CD4-positive, alpha-beta T cell treated with Interleukin-1 beta for 1 hour (primary cell): ENCODE measurements at places on chromosomes 7 and 10.

DNA sequence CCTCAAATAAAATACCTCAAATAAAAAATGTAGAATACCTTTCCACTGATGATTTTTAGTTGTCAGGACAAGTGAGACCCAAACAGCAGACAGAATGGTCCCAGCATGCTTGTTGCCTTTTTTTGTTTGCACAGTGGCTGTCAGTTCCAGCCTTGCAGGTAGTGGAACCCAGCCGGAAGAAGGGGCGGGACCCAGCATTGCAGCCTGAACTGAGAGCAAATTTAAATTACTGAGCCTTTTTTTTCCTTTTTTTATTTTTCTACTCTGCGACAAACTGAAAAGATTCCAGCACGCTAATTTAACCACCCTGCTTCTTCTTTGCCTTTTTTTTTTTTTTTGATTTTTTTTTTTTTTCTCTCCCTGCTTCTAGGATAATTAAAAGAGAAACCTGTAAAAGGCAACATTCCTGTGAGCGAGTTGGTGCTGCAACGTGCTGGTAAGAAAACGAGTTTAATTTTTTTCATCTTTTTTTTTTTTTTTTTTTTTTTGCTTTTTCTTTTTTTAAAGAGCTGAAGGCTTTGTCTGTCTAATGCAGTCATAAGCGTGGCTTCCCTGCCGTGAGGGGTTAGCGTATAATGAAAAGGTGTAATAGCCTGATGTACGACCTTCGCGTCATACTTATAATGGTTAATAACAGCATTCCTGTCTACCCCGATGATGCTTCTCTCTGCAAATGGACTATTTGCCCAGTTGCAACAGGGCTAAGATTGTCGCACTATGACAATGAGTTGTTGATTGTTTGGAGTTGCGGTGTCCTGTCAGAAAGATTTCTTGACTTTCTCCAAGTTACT is 555.3 kb upstream of the CELF2 start:
- DNase-seq = no peak

- no peak for DNase-seq
Observed at GRCh38 chr7:82362129-82362706, 81.4 kb downstream of the CACNA2D1 start.

- no peak for DNase-seq
Observed at GRCh38 chr7:22936246-22936645, 77.7 kb downstream of the HYCC1 start.

DNA sequence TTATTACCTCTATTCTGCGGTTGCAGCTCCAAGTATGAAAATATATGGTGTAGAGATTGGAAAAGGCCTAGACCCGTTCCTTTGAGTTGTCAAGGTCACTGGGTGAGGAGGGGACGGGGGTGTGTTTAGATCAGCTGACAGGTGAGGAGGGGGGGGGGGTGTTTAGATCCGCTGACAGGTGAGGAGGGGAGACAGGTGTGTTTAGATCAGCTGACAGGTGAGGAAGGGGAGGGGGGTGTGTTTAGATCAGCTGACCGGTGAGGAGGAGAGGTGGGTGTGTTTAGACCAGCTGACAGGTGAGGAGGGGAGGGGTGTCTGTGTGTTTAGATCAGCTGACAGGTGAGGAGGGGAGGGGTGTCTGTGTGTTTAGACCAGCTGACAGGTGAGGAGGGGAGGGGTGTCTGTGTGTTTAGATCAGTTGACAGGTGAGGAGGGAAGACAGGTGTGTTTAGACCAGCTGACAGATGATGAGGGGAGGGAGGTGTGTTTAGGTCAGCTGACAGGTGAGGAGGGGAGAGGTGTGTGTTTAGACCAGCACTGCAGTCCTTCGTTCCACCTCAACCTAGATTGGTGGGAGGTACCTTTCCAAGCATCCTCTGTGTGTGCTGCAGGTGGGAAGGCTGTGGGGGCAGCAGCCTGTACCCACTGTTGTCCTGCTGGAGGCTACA is 655.0 kb upstream of the ADARB2 start:
- DNase-seq = no peak

DNA sequence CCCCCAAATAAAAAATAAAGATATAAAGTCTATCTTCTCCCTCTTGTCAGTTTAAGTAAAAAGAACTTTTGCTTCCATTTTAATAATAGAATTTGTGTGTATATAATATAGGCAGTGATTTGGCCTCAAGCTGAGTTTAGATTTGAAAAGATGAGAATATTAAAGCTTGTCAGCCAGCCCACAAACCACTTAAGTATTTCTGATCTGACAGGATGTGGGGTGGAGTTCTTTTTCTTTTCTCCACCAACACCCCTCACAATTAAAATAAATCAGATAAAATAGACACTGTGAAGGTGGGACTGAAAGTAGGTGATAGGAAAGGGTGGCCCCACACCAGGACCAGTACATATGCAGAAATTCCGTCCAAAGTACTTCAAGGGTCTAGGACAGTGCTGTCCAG is 714.1 kb downstream of the AUTS2 start:
- DNase-seq = no peak

DNA sequence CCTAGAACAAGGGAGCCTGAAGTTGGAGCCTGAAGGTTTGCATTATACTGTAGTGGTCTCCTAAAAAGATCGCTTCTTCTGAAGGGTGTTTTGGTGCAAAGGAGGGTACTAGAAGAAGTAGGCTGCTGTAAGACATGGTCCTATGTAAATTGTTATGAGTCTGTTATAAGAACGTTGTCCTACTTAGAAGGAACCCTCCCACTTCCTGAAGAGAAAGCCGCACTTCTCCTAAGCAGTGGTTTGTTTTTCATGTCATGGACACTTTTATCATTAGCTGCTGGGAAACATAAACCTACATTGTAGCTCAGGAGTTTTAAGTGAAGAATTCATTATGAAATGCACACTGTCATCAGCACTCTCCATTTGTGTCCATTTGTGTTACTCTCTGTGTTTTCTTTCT is 129.1 kb upstream of the ITGB1 start:
- DNase-seq = peak; percentile 35

DNA sequence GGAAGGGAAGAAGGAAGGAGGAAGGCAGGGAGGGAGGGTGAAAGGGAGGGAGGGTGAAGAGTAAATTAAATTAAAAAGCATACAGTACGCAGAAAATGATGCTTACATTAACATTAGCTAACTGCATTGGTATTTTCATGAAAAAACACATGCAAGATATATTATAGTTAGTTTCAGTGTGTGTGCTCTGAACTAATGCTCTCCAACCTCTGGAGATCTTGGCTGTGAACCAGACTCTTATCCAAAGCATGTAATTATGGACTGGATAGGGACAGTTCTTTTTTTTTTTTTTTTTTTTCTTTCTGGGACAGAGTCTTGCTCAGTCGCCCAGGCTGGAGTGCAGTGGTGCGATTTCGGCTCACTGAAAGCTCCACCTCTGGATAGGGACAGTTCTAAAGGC is 357.0 kb downstream of the FRMD4A start:
- no peak for DNase-seq

DNA sequence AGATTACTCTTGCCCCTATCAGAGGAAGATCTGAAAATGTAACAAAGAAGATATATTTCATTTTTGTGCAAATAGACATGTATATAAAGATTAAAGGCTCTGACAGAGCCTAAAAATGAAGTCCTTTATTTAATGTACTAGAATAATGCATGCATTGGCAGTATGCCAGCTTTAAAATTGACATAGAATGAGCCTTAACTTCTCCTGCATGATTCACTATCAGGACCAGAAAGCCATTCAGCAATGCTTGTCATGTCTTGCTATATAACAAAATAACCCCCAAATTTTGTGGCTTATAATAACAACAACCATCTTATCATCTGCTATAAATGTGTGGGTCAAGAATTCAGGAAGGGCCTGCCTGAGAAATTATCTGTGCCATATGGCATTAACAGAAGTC is 411.9 kb downstream of the GRM8 start:
- no peak for DNase-seq

- DNase-seq = no peak
Observed at GRCh38 chr10:11068861-11069633, 51.4 kb downstream of the CELF2 start.

GRCh38 chr7:36677769-36678437 is 46.4 kb downstream of the AOAH start:
- no peak for DNase-seq

DNA sequence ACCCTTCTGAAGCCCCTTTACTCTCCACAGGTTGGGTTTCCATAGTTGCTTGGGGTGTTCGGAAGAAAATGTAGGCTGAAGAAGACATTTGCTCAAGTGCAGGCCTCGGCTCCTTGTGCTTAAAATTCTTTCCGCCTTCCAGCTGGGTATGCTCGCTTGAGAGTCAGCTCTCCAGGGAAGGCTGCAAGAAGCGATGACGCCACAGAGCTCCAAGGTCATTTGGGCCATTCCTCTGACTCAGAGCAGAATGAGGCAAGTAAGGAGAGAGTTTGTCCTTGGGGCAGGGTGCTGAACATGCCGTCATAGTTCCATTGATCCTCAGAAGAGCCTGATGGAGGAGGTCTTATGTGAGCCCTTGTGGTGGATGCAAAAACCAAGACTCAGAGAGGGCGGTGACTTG is 27.4 kb upstream of the HSPA12A start:
- no peak for DNase-seq

DNA sequence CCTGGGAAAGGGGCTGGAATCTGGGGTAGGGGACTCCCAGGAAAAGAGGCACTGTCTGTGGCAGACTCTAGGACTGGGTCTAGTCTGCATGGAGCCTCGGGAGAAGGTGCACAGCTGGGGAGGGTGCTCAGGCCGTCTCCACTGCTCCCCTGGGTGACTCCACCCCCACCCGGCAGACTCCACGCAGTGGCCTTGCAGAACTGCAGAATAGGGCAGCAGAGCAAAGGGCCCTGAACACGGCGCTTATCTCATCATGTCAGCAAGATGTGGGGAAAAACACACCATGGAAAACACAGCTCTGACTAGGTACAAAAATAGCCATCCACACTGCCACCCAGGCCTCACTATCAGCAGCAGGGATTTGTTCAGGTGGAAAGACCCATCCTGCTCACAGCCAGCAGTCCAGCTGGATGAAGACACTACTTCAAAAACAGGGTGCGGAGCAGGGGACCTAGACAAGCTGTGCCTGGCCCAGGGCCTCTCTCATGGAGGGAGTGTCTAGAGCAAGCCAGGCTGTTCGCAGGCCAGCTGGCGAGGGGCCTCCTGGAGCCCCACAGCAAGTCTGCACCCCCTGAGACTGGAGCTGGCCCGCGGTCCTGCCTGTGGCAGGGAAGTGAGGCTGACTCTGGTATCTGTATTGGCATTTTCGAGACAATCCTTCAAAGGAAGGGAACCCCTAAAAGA is 11.7 kb downstream of the MAT1A start:
- no peak for DNase-seq

- no peak for DNase-seq
Observed at GRCh38 chr7:15508258-15508657, 53.6 kb downstream of the AGMO start.

DNA sequence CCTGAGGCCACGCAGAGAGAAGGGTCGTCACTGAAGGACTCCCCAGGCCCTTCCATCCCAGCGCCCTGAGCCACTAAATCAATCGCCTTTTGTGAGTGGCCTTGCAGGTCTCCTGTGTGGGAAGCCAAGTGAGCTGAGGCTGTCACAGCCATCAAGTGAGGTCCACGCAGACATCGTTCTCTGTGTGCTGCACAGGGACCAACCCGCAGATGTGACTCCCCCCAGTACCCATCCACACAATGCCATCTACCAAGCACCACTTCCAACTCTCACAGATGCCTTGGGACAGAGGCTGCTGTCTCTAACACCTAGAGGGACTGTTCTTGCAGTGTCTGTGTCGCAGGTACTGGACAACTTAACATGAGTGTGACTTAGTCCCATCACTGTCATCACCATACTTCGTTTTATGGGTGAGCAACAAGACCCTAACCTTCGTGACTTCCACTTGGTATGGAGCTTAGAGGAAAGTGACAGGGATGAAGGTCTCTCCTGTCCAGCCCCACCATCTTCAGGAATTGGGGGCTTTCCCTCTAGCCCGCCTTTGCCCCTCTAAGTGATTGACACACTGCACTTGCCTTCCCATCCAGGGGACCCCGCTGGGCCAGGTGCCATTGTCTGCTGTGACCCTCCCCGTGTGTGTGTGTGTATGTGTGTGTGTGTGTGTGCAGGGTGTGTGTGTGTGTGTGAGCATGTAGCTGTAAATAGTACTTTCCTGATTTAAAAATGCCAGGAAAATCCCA is 51.4 kb upstream of the TMEM72 start:
- no peak for DNase-seq

GRCh38 chr10:48589266-48589665 is 15.6 kb downstream of the ARHGAP22 start:
- no peak for DNase-seq

DNA sequence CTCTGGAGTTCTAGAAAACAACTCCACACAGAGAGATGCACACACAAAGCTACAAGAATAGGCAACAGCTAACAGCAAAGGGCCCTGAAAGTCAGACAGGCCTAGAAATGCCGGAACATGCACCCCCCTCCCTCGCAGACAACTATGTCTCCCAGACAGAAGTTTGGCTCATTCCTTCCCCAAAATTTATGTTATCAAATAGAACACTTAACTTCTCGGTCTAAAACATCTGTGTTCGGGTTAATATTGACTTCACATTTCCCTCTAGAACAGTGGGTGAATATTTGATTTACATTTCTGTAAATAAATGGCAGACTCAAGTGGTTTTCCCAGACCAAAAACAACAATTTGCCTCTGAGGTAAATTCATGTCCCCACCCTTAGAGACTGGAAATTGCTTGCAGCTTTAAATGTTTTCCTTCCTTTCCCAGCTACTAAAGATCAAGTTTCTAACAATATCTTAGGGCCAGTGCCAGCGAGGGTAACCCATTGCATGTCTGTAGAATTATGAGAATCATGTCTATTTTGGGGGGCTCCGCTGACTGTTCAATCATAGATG is 92.5 kb upstream of the INHBA start:
- no peak for DNase-seq

GRCh38 chr10:21670391-21670790 is 136.4 kb downstream of the MLLT10 start:
- no peak for DNase-seq

DNA sequence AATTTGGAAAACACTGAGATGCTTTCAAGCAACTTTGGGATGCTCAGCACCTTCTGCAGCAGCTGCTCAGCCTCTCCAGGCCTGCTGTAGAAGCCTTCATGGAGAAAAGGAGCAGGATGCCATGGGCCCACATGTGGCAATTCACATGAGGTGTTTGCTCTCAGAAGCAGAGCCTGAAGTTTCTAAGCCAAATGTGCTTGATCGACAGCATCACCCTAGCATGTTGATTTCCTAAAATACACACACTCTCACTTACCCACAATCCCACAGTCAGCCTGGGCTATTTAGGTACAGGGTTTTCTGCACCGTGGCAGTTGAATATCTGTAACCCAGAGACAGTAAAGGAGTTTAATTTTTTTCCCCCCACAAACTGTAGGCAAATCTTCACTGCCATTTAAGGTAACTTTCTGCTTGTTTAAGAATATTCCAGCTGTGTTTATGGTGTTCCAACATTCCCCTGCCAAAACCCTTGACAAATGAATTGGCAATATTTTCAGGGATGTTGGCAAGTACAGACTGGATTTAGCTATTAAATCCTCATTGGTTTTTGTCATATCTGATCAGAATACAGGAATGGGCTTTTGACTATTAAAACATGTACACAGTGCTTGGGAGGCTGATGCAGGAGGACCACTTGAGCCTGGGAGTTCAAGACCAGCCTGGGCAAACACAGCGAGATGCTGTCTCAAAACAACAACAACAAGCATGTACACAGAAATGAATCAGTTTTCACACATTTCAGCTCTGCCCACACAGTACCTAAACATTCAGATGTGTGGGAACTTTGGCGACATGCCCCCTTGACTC is 244.2 kb downstream of the CELF2 start:
- DNase-seq = no peak
